ENCODE measurements at places on chromosomes 5 and 9. TPM values are rescaled to one million over a fixed set of nuclear protein-coding genes. Genes with fewer than 3 reads are reported as not detected.

DNA sequence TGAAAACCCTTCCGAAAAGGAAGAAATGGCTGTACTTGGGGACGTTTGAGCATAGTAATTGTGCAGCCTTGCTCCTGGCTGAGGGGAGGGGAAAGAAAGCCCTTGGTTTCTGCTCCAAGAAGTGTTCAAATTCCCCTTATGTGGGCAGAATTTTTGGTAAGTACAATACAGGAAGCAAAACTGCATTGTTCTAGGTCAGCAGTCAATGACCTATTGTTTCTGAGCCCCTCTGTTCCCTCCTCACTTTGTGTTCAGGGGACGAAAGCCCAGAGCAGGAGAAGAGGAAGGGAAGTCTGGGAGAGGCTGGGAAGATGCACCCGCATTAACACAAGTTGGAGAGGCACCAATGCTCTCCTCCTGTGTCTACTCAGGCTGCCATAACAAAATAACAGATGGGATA, 11.9 kb downstream of the BASP1 start:
- DNase-seq, result no peak

- no peak for DNase-seq
These were observed 3.9 kb downstream of the SHROOM1 start for GRCh38 chr5:132826424-132827082.

GRCh38 chr5:177496727-177497291, 595 bp downstream of the PDLIM7 start:
- DNase-seq, result no peak

- no peak for DNase-seq
These were observed 893.8 kb downstream of the TLE4 start for GRCh38 chr9:80465556-80465955.

GRCh38 chr5:171644536-171644935, 141.1 kb upstream of the SMIM23 start:
- no peak for DNase-seq

DNA sequence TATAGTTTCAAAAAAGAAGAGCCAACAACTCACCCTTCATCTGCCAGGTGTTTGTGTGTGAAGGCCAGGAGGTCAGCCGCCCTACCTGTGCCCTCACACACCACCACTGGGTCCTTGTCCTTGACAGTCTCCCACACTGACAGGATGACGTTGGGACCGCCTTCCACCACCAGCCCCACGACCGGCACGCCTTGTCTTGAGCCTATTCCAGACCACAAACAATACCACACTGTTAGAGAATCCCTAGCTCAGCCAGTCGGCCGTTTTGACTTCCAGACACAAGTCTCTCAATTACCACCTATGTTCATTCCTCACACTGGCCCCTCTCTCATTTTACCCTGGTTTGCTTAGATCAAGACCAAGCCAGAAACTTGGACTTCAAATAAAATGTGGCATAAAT, 66.1 kb downstream of the TRPM6 start:
- no peak for DNase-seq

SWI5 gene
- 12.1 TPM for total RNA-seq

Data from naive thymus-derived CD8-positive, alpha-beta T cell (primary cell).